Sigmoid colon (tissue), 7 donors: ENCODE measurements at places on chromosomes 4 and X. TPM values are rescaled to one million over a fixed set of nuclear protein-coding genes. Genes with fewer than 3 reads are reported as not detected.

The HHIP gene
- total RNA-seq: 2.1 TPM

The MGARP gene
- 2.2 TPM for total RNA-seq

The SULT1B1 gene
- 0.71 TPM for total RNA-seq

The EGFL6 gene
- not detected for total RNA-seq

- no peaks in the 10 kb centered on the region for H3K36me3 ChIP-seq
- no peak overlapping the region for H3K4me3 ChIP-seq
- H3K27ac ChIP-seq: no peak overlapping the region
- H3K27me3 ChIP-seq: no peaks in the 10 kb centered on the region
Measured at GRCh38 chrX:13053171-13053570, 8.8 kb upstream of the FAM9C start.

- H3K36me3 ChIP-seq: no peaks in the 10 kb centered on the region
- DNase-seq: no peak
- H3K27me3 ChIP-seq: no peaks in the 10 kb centered on the region
- H3K4me3 ChIP-seq: no peak overlapping the region
Measured at GRCh38 chr4:137266511-137266910, 265.8 kb downstream of the PCDH18 start.

DNA sequence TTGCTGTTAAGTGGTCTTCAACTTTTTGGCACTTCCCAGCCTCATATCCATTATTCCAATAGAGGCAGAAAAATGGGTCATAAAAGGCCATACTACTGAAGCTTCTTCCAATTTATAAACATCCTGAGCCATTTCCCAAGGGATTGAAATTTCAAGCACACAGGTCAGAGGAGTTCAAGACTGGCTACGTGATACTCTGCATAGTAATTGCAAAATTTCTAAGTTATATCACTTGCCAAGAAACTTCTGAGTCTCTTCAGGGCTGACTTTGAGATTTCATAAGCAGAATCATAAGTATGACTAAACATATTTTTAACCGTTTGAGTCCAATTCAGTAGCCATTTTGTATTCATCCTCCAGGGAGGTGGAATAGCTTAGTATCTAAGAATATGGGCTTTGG, 75.6 kb upstream of the RXFP1 start:
- H3K4me1 ChIP-seq: no peaks in the 10 kb centered on the region
- no peaks in the 10 kb centered on the region for H3K36me3 ChIP-seq
- H3K4me3 ChIP-seq: no peak overlapping the region
- no peak for DNase-seq
- no peak overlapping the region for H3K27ac ChIP-seq

GRCh38 chrX:148915474-148915873, 415.1 kb downstream of the AFF2 start:
- DNase-seq: no peak
- no peaks in the 10 kb centered on the region for H3K36me3 ChIP-seq
- no peak overlapping the region for H3K4me3 ChIP-seq
- no peaks in the 10 kb centered on the region for H3K27me3 ChIP-seq

GRCh38 chrX:133677123-133678063, 262.1 kb upstream of the GPC4 start:
- H3K4me1 ChIP-seq: peaks cover 4% of the 10 kb centered on the region
- no peak overlapping the region for H3K27ac ChIP-seq
- H3K4me3 ChIP-seq: no peak overlapping the region

DNA sequence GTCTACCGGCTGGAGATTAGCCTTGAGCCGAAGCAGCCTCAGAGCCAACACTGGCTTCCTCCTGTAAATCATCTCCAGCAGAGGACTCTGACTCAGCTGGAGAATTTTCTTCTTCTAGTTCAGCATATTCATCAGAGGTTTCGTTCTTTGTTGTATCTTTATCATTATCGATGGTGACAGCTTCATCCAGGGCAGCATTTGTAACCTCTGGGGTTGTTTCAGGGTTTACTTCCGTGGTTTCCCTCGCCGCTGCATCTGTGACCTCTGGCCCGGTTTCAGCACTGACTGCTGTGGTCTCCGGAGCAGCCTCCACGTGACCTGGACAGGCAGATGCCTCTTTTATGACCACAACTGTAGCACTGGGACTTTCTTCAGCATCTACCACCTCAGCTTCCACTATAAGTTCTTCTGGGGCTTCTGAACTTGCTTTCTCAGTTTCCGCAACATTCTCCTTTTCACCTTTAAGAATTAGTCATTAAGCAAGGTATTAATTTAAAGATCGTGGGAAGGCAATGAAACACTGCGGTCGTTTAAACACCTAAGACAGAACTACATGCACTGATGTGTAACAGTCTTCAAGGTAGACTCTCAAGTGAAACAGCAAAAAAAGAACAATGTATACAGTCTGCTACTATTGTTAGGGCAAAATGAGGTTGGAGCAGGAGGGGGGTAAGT, 13.3 kb downstream of the MGARP start:
- no peaks in the 10 kb centered on the region for H3K36me3 ChIP-seq
- H3K27ac ChIP-seq: peak overlapping the region; percentile 66
- H3K27me3 ChIP-seq: no peaks in the 10 kb centered on the region
- DNase-seq: peak; percentile 90

GRCh38 chr4:122797405-122798094, 29.1 kb upstream of the FGF2 start:
- peak overlapping the region; percentile 18 for H3K4me3 ChIP-seq
- peaks cover 8% of the 10 kb centered on the region for H3K4me1 ChIP-seq
- H3K36me3 ChIP-seq: no peaks in the 10 kb centered on the region
- no peaks in the 10 kb centered on the region for H3K27me3 ChIP-seq

DNA sequence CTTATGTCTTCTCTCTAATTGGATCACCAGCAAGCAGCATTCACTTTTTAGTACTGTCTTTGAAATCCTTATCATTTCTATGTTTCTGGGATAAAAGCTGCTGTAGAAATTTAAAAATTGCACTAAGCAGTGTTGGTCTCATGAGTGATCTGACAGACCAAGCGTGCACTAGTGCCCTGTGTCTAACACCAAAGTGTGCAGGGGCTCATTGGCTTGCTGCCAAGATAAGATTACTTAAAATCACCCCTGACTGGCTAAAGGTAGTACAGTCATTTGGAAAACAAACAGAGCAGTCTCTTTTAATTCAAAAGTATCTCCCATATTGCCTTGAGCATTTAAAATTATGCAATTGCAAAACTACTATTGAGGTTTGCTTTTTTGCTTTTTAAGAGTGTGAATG, 304.6 kb downstream of the ARAP2 start:
- H3K27me3 ChIP-seq: no peaks in the 10 kb centered on the region
- H3K36me3 ChIP-seq: no peaks in the 10 kb centered on the region
- no peak overlapping the region for H3K27ac ChIP-seq
- no peak for DNase-seq

DNA sequence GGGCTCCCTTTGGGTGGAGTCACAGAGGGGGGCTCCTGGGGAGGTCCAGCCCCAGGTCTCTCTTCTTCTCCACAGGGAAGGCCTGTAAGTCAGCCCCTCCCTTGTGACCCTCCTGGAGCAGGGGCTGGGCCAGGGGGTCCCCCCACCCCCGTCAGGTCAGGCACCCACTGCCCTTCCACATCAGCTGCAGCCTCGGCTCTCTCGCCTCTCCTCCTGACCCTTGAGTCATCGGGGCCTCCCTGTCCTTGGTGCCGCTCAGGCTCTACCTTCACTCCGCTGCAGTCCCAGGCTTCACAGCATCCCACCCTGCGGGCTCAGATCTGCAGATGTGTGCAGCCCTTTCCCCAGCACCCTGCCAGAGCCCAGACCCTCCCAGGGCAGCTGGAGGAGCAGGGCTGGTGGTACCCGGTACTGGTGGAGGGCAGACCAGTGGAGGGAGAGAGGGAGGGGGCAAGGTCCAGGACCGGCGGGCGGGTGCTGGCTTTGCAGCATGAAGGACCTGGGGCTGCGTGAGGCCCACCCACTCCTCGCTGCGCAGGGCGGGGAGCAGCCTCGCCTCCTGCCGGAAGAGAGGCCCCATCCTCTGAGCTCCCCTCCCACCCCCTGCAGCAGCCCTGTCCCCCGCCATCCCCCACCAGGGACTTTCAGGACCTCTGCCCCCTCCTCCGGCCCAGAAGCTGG, 117.1 kb downstream of the FAM53A start:
- no peaks in the 10 kb centered on the region for H3K36me3 ChIP-seq
- no peak overlapping the region for H3K4me3 ChIP-seq
- H3K27ac ChIP-seq: no peak overlapping the region
- DNase-seq: peak; percentile 63
- no peaks in the 10 kb centered on the region for H3K4me1 ChIP-seq

GRCh38 chr4:26297219-26297618, 23.6 kb upstream of the RBPJ start:
- H3K36me3 ChIP-seq: no peaks in the 10 kb centered on the region
- no peak overlapping the region for H3K27ac ChIP-seq
- no peak for DNase-seq
- no peaks in the 10 kb centered on the region for H3K27me3 ChIP-seq

- H3K4me3 ChIP-seq: no peak overlapping the region
- no peak for DNase-seq
- no peak overlapping the region for H3K27ac ChIP-seq
- H3K4me1 ChIP-seq: no peaks in the 10 kb centered on the region
- H3K27me3 ChIP-seq: no peaks in the 10 kb centered on the region
Measured at GRCh38 chr4:13928214-13928613, 300.7 kb upstream of the BOD1L1 start.

GRCh38 chr4:110982486-110982885, 359.6 kb upstream of the PITX2 start:
- H3K27ac ChIP-seq: no peak overlapping the region
- no peaks in the 10 kb centered on the region for H3K4me1 ChIP-seq
- H3K36me3 ChIP-seq: no peaks in the 10 kb centered on the region

GRCh38 chr4:183144787-183145186, 45.7 kb downstream of the WWC2 start:
- DNase-seq: no peak
- H3K4me1 ChIP-seq: peaks cover 51% of the 10 kb centered on the region
- no peaks in the 10 kb centered on the region for H3K36me3 ChIP-seq
- H3K27me3 ChIP-seq: no peaks in the 10 kb centered on the region

DNA sequence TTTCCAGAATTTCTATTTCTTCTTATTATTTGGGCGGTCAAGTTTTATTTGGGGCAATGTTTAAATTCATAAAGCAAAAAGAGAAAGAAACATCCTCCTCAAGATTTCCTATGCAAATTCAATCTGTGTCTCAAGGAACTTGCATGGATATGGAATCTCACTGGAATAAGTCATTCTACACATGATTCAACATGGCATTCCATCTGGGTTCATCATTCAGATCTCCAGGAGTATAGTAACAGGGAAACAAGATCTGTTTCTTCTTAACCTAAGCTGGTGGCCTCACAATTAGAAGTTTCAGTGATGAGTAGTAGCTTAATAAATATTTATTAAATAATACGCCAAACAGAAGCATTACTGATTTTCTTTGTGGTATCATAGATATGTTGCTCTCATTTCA, 19.8 kb downstream of the KLHL34 start:
- no peak overlapping the region for H3K27ac ChIP-seq
- H3K4me1 ChIP-seq: no peaks in the 10 kb centered on the region
- no peak for DNase-seq
- H3K4me3 ChIP-seq: no peak overlapping the region
- H3K36me3 ChIP-seq: no peaks in the 10 kb centered on the region
- no peaks in the 10 kb centered on the region for H3K27me3 ChIP-seq

GRCh38 chrX:133921764-133922389, 63.5 kb downstream of the GPC3 start:
- no peak overlapping the region for H3K4me3 ChIP-seq
- no peaks in the 10 kb centered on the region for H3K36me3 ChIP-seq
- H3K4me1 ChIP-seq: no peaks in the 10 kb centered on the region
- no peaks in the 10 kb centered on the region for H3K27me3 ChIP-seq

GRCh38 chrX:110448459-110448858, 89.8 kb downstream of the RTL9 start:
- H3K27me3 ChIP-seq: no peaks in the 10 kb centered on the region
- no peak overlapping the region for H3K4me3 ChIP-seq

DNA sequence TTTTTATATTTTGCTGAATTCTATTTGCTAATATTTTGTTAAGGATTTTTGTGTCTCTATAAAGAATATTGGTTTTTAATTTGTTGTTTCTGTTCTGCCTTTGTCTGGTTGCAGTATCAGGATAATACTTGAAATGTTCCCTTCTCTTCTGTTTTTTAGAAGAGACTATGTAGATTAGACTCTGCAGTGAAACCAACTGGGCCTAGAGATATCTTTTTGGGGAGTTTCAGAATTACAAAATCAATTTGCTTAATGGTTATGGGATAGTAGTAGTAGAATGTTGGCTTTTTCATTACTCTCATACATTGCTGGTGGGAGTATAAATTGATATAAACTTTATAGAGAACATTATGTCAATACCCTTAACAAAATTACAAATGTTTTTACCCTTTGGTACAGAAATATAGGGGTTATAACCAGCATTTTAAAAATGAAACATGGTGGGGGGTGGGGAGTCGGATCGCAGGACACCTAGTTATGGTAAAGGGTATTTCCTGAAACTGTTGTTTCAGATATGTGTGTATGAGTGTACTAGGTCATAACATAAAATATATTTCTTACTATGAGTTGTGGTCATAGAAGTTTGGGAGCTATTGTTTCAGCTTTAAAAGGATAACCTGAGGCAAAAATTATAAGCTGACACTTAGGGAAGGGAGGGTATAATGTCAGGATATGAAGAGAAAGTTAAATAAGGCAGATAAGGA, 29.0 kb downstream of the CLOCK start:
- no peak for DNase-seq
- H3K27ac ChIP-seq: no peak overlapping the region
- H3K4me1 ChIP-seq: no peaks in the 10 kb centered on the region

- DNase-seq: no peak
- peaks cover 20% of the 10 kb centered on the region for H3K4me1 ChIP-seq
- no peaks in the 10 kb centered on the region for H3K27me3 ChIP-seq
- H3K36me3 ChIP-seq: no peaks in the 10 kb centered on the region
Measured at GRCh38 chr4:45661893-45662292, 462.0 kb downstream of the GABRG1 start.

- no peak overlapping the region for H3K4me3 ChIP-seq
- DNase-seq: no peak
- no peaks in the 10 kb centered on the region for H3K4me1 ChIP-seq
- H3K27ac ChIP-seq: no peak overlapping the region
- no peaks in the 10 kb centered on the region for H3K27me3 ChIP-seq
Measured at GRCh38 chr4:176920694-176921093, 128.0 kb upstream of the VEGFC start.

- no peaks in the 10 kb centered on the region for H3K4me1 ChIP-seq
- peak; percentile 53 for DNase-seq
- H3K27ac ChIP-seq: no peak overlapping the region
- no peaks in the 10 kb centered on the region for H3K36me3 ChIP-seq
- H3K27me3 ChIP-seq: no peaks in the 10 kb centered on the region
Measured at GRCh38 chr4:8739820-8740665, 131.6 kb downstream of the HMX1 start.

- peak overlapping the region; percentile 89 for H3K27ac ChIP-seq
- H3K4me1 ChIP-seq: no peaks in the 10 kb centered on the region
- peak overlapping the region; percentile 62 for H3K4me3 ChIP-seq
- peaks cover 34% of the 10 kb centered on the region for H3K36me3 ChIP-seq
- DNase-seq: no peak
- H3K27me3 ChIP-seq: no peaks in the 10 kb centered on the region
Measured at GRCh38 chrX:154444755-154445246, 860 bp downstream of the FAM50A start.

DNA sequence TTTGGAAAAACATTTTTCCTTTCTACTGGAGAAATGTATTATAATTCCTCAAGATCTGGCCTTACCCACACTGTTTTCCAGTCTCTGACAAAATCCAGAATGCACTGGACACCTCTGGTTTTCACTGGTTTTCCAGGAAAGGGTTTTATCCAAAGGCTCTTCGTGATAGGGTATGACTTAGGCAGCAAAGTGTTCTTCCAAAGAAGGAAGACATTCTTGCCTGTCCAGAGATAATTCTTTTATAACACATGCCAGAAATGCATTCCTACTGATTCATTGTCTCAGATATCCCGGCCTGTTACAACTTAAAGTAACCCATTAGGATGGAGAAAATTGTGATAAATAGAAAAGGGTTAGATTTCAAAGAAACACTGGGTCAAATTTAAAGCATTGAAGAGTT, 2343.1 kb downstream of the PCDH7 start:
- no peak overlapping the region for H3K4me3 ChIP-seq
- H3K4me1 ChIP-seq: no peaks in the 10 kb centered on the region
- peak overlapping the region; percentile 35 for H3K27ac ChIP-seq
